ACHN (cell line): ENCODE measurements at places on chromosomes 6 and 20.

- no peak for DNase-seq
Measured at GRCh38 chr6:39072830-39073229, 24.2 kb downstream of the GLP1R start.

DNA sequence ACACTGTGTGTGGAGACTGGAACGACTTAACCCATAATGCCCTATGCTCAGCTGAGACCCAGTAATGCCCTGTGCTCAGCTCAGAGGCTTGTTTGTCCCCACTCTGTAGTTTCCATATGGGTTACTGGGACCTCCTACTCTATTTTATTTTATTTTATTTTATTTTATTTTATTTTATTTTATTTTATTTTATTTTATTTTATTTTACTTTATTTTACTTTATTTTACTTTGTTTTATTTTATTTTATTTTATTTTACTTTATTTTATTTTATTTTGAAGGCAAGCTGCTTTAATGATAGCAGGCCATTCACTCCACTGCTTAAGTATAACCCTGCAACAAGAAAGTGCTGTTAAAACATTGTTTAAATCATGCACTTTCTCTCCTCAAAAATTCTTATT is 603.4 kb upstream of the JAG1 start:
- no peak for DNase-seq

GRCh38 chr20:54510541-54511129 is 35.2 kb downstream of the DOK5 start:
- no peak for DNase-seq

DNA sequence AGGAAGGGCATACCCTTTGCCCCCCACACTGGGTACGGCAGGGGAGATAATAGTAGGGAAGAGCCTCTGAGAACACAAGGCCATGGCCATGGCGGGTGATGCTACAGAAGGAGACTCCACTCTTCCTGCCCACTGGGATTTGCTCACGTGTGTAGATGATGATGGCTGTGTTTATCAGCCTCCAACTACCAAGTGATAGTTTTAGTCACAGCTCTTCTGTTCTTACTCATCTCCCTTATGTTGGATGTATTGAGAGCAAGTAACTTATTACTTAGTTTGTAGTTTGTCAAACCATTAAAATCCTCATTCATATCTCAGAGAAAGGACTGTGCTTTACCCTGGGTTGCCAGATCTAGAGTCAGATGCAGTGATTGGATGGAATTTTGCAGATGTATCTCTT is 66.0 kb downstream of the CDH26 start:
- DNase-seq: no peak

GRCh38 chr6:147911686-147912085 is 403.2 kb downstream of the SAMD5 start:
- DNase-seq: no peak

GRCh38 chr6:116327803-116328527 is 42.8 kb upstream of the DSE start:
- DNase-seq: no peak

DNA sequence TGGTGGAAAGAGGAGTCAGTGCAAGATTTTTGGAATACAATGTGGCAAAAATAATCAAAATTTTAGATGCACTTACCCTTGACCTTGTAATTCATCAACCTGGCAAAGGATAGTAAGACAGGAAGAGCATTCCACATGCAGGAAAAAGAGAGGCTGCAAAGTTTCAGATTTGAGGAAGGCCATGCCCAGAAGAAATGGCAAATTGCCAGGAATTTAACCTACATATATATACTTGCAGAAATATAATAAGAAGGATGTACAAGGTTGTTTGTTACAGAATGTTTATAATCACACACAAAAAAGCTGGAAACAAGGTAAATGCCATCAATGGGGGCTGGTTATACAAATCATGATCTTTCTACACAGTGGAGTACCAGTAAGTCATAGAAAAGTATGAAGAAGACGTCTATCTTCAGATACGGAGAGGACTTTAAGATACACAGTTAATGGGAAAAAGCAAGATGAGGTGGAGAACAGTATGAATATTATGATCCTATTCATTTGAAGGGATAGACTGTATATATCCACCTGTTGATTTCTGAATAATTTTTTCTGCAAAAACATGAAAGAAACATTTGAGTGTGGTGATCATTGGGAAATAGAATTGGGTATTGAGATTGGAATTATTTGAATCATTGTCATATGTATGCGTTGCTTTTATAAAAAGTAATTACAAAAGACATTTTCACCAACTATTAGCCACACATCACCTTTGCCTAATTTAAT is 253.8 kb downstream of the TBC1D7 start:
- DNase-seq: no peak

DNA sequence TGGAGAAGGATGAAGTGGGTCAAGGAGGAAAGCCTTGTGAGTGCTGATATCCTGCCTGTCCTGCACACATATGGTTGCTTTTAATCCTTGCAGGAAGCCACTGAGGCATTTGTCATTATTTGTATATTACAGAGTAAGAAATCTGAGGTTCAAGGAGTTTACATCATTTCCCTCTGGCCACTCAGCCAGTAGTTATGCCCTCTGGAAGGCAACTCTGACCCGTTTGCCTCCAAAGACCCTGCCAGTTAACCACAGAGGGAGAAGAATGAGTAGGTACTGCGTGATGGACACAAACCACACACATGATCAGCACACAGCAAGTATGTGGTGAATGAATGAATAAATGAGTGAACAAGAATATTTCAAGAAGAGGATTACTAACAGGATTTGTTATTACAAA is 7.9 kb upstream of the FAM210B start:
- DNase-seq: no peak

- DNase-seq: no peak
Measured at GRCh38 chr6:129429956-129430355, 280.0 kb downstream of the ARHGAP18 start.

- DNase-seq: no peak
Measured at GRCh38 chr6:156350337-156350736, 426.8 kb upstream of the ARID1B start.

- no peak for DNase-seq
Measured at GRCh38 chr6:119158057-119158848, 79.8 kb upstream of the FAM184A start.
